ENCODE measurements at places on chromosomes 2 and 18.
A peak's percentile ranks its signal among the peaks of the same experiment; 100 is the strongest.

GRCh38 chr2:35495182-35495581 lies 860.4 kb upstream of the CRIM1 start:
- DNase-seq, result no peak

GRCh38 chr2:15798701-15799431 lies 141.5 kb upstream of the MYCN start:
- no peak for DNase-seq

GRCh38 chr18:46478796-46479195 lies 178.2 kb downstream of the LOXHD1 start:
- no peak for DNase-seq

DNA sequence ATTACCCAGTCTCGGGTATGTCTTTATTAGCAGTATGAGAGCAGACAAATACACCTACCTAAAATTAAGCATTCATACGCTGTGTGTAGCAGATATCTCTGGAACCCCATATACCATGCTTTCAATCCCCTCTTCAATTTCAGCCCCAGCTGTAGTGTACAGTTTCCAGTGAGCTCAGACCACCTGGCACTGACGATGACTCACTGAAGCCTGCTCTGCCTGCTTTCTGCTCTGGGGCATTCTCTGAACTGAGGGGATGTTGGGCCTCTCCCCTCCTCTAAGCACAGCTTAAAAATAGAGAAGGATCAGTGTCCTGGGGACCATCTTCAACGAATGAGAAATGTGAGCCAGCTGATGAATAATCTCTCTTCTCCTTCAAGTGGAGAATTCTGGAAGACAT lies 8.7 kb upstream of the CCL20 start:
- DNase-seq, result no peak

GRCh38 chr2:111165084-111165483 lies 44.4 kb downstream of the BCL2L11 start:
- DNase-seq, result no peak

- DNase-seq, result no peak
Measured at GRCh38 chr2:26655611-26656195, 14.5 kb upstream of the CIB4 start.

DNA sequence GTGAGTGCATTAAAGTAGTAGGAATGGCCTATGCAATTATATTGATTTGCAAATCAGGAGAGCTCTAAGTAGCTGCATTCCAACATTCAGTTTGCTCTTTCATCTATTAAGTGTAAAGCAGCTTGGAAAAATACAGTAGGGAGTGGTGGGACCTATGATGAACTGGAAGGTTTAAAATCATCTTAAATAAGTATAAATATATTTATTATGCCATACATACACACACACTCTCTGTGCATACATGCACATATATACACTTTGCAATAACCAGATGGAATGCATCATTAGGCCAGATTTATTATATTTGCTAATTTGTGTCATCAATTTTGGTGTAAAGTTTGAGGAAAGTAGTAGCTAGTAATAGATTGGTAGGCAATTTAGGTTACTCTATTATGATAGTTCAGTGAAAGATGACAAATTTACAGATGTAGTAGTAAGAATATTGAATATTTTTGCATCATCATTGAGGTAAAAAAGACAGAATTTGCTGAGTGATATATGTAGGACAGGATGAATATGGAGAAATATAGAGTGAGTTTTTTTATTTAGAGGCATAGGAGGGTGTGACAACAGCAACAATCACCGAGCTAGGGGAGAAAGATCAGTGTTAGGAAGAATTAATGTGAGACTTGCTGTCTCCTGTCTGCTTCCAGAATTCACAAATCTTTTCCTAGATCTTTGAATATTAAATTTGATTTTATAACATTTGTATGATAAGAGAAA lies 961.0 kb upstream of the CDH2 start:
- no peak for DNase-seq

DNA sequence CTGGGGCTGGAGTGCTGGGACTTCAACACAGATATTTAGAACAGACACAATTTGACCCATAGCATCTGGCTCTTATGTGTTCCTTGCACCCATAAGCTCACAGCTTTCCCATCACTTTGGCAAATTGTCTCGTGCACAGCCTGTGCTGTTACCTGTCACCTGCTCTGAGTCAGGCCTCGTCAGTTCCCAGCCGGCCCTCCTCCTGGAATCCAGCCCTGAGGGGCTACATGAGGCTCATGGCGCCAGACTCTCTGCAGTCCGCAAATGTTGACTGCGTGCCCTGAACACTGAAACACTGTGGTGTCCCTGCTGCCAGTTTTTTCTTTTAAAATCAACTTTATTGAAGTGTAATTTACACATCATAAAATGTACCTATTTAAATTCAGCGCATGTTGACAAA lies 65.4 kb upstream of the BZW1 start:
- DNase-seq, result no peak

DNA sequence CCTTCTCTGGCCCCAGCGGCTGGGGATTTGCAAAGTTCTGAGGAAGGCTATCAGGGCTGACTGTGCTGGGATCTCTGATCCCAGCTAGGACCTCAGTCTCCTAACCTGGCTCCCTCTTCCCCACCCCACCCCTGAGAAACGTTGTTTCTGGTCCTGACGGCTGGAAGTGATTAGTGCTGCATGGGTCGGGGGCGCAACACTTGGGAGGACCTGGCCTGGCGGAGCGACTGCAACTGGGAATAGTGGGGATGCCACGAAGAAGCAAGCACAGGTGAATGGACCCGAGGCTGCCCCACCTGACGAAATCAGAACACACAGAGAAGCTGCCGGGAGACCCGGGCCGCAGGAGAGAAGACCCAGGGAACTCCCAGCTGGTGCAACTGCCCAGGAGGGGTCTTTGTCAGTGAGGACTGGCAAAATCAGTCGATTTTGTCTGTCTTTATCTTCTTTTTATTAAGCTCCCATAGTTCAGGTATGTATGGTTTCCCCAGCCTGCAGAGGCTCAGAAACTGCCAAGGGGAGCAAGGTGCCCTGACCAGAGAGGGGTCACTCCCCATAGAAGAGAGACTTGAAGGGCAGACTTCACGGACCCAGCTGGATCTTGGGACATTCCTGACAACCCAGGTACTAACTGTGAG lies 656 bp upstream of the LBX2 start:
- DNase-seq, result no peak

GRCh38 chr2:54983345-54984220 lies 66.7 kb downstream of the RTN4 start:
- no peak for DNase-seq

- peak; percentile 57 for DNase-seq
Measured at GRCh38 chr2:120314690-120315366, 31.1 kb upstream of the INHBB start.

Data from upper lobe of right lung (tissue), 1 donor.